ENCODE measurements at places on chromosomes 2 and 18.

DNA sequence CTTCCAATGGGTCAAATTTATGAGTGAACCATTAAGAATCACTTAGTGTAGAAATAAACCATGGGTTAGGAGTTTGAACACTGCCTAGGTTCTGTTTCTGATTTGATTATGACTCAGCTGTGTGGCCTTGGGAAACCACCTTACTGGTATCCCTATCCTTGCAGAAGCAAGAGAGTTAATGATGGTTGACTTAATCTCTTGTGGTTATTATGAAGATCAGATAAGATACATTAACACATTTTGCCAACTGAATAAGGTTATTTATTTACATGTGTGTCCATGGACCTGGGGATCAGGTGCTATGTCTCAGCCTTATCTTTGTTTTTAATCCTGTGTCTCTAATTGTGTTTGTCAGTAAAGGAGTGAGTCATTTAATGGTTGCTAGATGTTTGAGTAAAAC, 5.4 kb upstream of the KCNJ13 start:
- no peak for DNase-seq

GRCh38 chr2:133600266-133600928, 32.1 kb upstream of the NCKAP5 start:
- DNase-seq: no peak

- no peak for DNase-seq
Measured at GRCh38 chr2:71938659-71939587, 208.7 kb downstream of the CYP26B1 start.

DNA sequence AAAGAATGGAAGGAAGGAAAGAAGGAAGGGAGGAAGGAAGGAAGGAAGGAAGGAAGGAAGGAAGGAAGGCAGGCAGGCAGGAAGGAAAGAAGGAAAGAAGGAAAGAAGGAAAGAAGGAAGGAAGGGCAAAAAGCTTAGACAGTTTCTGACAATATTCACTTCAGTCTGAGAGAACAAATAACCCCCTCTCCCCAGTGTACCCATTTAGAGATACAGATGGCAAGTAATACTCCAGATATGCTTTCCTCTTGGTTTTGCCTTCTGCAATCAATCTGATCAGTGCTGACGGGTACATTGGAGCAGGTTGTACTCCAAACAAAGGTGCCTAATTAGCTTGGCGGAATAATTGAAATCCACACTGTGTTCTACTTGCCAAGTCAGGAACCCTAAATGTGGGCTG, 534.6 kb upstream of the TMEFF2 start:
- DNase-seq: no peak

- DNase-seq: no peak
Measured at GRCh38 chr18:39604836-39605235, 2039.2 kb upstream of the CELF4 start.

- no peak for DNase-seq
Measured at GRCh38 chr18:69948919-69949537, 1.4 kb upstream of the CD226 start.

DNA sequence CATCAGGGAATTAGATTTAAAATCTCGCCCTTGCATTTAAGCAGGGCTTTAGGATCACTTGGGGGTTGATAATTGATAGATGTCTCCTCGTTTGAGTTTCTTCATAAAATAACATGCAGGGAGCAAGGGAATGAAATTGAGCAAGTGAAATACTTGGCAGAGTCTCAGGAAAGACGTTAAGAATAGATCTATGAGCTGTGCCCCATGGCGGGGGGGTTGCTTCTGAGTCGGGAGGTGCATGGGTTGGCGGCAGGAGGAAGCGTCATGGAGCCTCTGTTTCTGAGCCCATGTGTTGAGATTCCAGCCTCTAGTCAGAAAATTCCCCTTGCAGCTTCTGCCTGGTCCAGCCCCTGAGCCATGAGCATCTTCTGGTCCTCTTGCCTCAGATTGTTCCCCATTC, 82.0 kb downstream of the APOB start:
- no peak for DNase-seq

- DNase-seq: no peak
Measured at GRCh38 chr2:236656166-236656565, 86.5 kb downstream of the ACKR3 start.

DNA sequence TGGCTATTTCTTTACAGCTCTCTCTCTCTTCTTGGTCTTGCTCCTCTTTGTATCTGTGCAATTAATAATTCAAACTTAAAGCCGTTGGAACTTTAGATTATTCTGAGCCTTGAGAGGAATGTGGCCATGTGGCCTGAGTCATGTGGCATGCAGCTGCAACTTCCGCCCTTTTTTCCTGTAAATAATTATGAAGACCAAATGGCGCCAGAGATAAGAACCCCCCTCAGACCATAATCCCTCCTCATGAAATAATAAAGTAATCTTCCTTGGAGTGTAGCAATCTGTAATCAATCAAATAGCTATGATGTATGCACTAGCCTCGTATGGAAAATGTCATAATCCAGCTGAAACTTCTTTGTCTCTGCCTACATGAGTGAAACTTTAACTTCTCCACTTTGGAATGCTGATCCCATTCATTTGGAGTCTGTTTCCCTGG, 13.5 kb upstream of the TWSG1 start:
- DNase-seq: no peak

DNA sequence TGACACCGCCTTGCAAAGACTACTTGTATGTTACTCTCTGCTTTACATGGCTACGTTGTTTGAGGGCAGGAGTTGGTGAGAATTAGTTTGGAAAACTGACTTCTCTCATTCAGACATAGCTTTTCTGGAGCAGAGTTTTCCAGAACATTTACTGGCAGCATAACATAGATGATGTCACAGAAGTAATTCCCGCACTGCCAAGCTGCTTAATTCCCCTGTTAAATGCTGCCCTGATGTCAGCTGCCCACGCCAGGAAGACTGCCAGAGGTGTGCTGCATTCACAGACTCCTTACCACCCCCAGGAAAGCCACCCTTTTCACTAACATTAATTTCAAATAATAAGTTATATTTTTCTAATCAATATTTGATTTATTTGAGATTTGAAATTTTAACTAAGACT, 24.7 kb upstream of the PTPN2 start:
- DNase-seq: no peak

DNA sequence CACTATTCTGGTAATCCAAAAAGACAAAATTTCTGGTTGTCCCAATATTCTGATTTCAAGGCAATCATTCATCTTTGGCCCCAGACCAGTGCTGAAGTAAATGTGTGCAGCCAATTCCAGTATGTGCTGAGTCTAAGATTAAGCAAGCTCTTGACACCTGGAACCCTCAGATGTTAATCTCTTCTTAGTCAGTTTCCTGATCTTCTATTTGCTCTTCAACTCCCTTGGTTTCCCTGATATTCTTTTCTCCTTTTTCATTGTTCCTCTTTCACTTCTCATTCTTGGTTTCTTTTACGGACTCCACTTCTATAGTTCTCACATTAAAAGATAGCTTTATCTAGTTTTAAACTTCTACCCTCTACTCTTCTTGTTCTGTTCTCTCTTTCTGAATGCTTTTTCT, 445.7 kb upstream of the FANCL start:
- DNase-seq: no peak

All from T-cell (primary cell).